ENCODE measurements at places on chromosomes 6 and 20.
A peak's percentile ranks its signal among the peaks of the same experiment; 100 is the strongest.

- DNase-seq: no peak
Measured at GRCh38 chr6:33723371-33724085, 12.0 kb upstream of the UQCC2 start.

DNA sequence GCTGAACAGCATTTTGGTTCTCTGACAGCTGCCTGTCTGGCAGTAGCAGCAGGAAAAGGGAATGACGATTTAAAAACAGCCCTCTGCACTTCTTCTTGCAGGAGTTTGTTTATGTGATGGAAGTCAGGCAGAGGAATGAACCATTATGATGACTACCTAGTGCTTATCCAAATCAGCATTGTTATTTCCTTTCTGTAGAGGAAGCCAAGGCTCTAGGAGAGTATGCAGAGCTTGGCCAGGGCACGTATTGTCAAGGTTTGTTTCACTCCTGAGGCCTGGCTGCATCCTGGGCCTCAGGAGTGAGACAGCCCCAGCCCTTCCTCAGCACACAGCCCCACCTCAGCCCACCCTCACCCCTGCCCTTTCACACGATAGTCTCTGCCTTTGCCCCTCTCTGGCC is 68.5 kb downstream of the FAM229B start:
- peak; percentile 38 for DNase-seq

- DNase-seq: no peak
Measured at GRCh38 chr6:105753207-105753606, 332.9 kb upstream of the PRDM1 start.

DNA sequence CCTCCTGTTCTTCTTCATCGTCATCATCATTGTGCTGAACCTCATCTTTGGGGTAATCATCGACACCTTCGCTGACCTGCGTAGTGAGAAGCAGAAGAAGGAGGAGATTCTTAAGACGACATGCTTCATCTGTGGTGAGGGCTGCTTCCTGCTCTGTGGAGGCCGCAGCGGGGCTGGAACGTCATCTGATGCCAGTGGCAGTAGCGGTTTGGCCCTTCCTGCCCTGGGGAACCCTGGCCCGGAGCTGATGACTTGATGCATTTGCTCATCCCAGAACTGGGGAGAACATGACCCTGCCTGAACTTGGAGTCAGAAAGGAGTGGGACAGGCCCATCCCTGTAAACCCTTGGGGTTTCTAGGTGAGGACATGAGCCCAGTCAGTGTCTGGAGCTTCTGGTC is 18.7 kb downstream of the UQCC2 start:
- peak; percentile 90 for DNase-seq

- DNase-seq: no peak
Measured at GRCh38 chr6:66900133-66901083, 1193.4 kb upstream of the EYS start.

DNA sequence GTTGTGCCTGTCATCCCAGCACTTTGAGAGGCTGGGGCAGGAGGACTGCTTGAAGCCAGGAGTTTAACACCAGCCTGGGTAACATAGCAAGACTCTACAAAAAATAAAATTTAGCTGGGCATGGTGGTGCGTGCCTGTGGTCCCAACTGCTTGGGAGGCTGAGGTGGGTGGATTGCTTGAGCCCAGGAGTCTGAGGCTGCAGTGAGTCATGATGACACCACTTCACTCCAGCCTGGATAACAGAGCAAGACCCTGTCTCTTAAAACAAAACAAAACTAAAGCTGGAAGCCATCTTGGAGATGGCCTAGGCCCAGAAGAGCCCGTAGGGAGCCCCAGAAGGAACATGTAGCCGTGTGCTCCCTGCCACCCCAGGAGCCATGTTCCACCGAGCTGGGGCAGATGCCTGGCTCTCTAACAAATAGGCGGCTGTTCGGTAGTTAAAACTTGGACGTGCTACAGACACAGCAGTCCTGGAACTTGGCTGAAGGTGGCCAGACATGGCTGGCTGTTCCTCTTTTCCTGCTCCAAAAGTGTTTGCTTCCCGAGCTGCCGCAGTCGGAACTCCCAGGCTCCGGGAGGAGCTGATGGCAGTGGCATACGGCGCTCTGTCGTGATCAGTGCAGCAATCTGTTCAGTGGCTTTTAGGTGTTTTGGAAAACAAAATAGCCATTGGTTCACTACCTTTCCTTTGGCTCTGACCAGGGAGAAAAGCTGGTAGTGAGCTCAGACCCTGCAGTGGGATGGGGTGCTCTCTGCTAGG is 37.0 kb downstream of the DYNLT1 start:
- DNase-seq: peak; percentile 62

GRCh38 chr6:132041706-132042105 is 90.5 kb upstream of the CCN2 start:
- DNase-seq: peak; percentile 48

GRCh38 chr6:43308101-43308989 is at the start of gene CRIP3:
TSS of gene CRIP3 (minus strand) at chr6:43308826. CDS start at chr6:43308792, 34 bp downstream.
- peak; percentile 21 for DNase-seq

GRCh38 chr6:65680232-65680631 is 26.8 kb downstream of the EYS start:
- no peak for DNase-seq

DNA sequence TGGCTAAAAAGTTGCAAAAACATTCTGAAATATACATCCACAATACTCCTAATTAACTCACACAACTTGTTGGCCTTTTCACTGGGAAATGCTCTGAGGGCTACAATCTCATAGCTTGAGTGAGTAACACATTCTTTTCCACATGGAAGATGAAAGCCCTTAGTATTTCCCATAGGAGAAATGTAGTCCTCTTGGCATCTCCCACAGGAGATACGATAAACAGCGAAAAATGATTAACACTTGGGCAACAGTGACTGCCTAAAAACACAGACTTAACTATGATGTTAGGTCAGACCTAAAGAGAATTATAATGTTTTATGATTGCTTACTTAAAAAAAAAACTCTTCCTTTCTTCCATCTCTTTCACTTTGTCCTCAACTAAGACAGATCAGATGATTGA is 9.0 kb downstream of the MYLK4 start:
- DNase-seq: no peak

DNA sequence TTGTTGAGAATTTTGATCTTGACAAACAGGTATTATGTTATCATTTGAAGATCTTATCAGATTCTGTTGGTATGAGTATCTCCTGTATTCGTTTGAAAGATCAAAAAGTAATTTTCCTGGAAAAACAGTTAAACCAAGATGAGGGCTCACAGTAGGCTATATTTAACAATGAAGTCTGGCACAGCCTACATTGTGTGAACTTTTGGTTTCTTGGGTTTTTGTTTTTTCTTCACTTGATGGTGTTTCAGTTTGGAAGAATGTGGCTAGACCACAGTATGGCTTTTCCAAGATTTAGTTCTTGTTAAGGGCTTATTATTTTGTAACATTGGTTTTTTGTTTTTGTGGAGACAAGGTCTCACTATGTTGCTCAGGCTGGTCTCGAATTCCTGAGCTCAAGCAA is 306.4 kb downstream of the CDKAL1 start:
- DNase-seq: no peak

GRCh38 chr6:45123023-45123422 is 205.1 kb upstream of the RUNX2 start:
- DNase-seq: no peak

DNA sequence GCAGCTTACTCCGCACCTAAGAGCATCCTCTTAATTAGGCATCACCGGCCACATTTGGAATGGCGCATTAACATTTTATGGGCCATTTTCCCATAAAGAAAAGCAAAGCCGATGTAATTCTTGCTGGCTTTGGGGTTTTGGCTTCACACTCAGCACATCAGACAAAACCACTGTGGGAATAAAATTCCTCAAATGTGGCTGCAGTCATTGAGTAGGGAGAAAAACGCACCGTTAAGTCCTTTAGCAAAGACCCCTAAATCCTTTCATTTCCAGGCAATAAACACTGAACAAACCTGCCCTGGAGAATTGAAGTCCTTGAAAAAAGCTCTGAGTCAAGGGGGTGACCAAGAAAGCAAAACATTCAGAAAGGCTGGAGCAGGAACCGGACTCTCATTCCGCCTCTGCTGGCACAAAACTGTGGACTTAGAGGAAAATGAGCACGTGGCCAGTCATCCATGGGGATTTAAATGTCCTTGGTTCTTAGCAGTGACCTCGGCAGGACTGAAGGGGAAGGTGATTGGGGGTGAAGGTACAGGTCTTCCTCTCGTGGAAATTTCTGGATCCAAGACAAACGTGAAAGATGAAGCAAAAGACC is 102.9 kb downstream of the CDH4 start:
- no peak for DNase-seq

GRCh38 chr20:1010659-1011058 is 8.5 kb upstream of the RSPO4 start:
- DNase-seq: no peak

DNA sequence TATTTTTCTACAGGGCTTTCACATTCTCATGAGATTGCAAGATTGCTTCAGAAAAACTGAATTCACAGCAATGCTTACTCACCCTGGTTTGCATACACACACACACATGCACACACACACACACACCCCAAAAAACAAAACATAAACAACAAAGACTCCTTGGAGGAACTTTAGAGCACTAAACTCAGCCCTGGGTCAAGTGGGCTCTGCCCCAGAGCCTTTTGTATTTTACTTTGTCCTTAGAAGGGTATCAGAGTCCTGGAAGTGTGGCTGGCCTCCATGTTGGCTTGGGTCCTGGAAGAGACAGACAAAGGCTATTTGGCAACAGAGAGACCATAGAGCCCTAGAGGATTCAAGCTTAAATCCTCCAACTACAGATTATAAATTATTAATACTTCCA is 8.0 kb upstream of the CST9 start:
- DNase-seq: no peak

DNA sequence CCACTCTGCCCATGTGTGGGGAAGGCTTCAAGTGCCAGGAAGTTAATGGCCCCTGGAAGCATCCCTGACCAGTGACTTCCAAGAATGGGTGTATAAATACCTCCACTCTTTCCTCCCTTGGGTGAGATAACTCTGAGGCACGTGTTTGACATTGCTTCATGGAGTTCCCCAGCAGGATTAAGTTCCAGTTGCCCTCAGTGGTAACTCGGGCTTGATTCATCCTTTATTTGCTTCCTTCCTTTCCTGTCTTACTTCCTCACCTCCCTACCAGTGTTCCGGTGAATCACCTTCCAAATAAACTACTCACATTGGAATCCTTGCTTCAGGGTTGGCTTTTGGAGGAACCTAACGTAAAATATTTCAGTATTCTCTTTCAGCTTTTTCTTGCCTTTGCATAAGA is 84.6 kb upstream of the JAG1 start:
- peak; percentile 32 for DNase-seq

DNA sequence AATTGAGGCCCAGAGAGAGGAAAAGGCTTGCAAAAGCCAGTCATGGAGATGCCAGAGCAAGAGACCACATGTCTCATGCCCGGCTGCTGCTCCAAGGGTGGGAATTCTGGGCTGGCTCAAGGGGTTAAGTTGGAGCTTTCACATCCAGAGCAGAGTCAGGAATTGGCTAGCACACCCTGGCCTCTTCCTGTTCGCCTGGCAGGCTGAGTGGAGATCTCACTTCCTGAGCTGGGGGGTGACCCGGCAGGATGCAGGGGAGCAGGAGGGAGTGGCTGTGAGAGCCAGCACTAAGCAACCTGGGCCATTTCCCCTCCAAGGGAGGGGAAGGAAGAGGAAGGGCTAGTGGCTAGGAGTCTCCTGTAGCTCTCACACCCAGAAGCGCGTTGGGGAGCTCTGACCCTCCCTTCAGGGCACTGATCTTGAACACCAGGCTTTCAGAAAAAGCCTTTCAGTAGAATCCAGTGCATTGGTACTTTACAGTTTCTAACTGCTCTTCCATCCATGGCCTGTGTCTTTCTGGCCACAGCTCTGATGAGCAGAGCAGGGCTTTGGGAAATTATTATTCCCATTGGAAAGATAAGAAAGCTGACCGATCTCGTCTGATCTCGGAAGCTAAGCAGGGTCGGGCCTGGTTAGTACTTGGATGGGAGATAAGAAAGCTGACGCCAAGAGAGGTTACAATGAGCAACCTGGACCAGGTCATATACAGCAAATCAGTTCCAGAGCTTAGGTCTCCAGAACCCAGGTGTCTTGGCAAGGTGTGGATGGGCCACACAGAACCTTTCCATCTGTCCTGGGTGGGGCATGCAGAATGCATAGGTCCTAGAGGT is 2.2 kb upstream of the CCM2L start:
- peak; percentile 48 for DNase-seq

DNA sequence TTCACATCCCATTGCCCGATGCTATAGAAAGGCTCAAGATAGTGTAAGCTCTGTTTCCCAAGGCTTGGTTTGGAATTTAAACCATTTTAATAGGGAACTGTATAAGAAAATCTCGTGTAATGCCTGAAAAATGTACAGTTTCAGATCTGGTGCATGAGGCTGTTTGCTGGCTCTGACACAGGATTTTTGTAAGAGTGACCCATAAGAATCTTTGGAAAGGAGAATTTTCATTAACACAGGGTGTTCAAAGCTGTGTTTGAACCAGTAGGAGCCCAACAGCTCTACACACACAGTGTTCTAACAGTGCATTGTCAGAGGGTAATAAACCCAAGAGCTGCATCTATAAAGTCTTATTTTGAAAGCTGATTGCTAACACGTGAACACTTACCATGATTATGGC is 293.5 kb downstream of the PRL start:
- no peak for DNase-seq

- DNase-seq: no peak
Measured at GRCh38 chr20:43528258-43528875, 20.9 kb downstream of the L3MBTL1 start.

- DNase-seq: no peak
Measured at GRCh38 chr20:49518576-49518975, 36.1 kb upstream of the KCNB1 start.

GRCh38 chr20:55793986-55794385 is 211.3 kb downstream of the CBLN4 start:
- DNase-seq: no peak

DNA sequence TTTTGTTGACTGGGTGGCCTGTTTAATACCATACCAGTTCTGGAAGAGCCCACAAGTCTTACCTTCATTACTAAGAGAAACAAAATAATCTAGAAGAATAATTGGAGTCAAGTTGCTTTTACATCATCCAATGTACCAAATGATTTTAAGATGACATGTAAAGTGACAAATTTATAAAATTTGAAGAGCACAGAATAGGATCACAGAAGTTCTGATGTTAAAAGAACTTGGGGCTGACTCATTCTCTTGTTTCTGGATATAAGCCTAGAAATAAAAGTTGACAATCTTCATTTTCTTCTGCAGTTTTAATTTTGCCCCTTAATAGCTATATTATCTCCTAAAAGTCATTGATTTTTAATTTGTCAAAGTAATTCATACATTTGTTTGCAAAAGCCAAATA is 317.5 kb upstream of the MARCKS start:
- DNase-seq: no peak

Data from ELR (cell line).